ENCODE measurements at places on chromosomes 3 and 15. TPM values are rescaled to one million over a fixed set of nuclear protein-coding genes. Genes with fewer than 3 reads are reported as not detected.
A peak's percentile ranks its signal among the peaks of the same experiment; 100 is the strongest.

GRCh38 chr3:148707601-148708380 is 10.1 kb downstream of the AGTR1 start:
- no peaks in the 10 kb centered on the region for H3K36me3 ChIP-seq
- H3K27me3 ChIP-seq, result no peaks in the 10 kb centered on the region
- DNase-seq, result no peak
- no peak overlapping the region for H3K27ac ChIP-seq

GRCh38 chr3:196642434-196642833 is 2.9 kb downstream of the NRROS start:
- peaks cover 87% of the 10 kb centered on the region for H3K4me1 ChIP-seq
- no peak overlapping the region for H3K4me3 ChIP-seq
- H3K27ac ChIP-seq, result peak overlapping the region; percentile 47

- no peak for DNase-seq
- H3K4me3 ChIP-seq, result no peak overlapping the region
- H3K4me1 ChIP-seq, result peaks cover 100% of the 10 kb centered on the region
- H3K27ac ChIP-seq, result no peak overlapping the region
- no peaks in the 10 kb centered on the region for H3K27me3 ChIP-seq
Measured at GRCh38 chr3:30662836-30663235, 56.4 kb downstream of the TGFBR2 start.

DNA sequence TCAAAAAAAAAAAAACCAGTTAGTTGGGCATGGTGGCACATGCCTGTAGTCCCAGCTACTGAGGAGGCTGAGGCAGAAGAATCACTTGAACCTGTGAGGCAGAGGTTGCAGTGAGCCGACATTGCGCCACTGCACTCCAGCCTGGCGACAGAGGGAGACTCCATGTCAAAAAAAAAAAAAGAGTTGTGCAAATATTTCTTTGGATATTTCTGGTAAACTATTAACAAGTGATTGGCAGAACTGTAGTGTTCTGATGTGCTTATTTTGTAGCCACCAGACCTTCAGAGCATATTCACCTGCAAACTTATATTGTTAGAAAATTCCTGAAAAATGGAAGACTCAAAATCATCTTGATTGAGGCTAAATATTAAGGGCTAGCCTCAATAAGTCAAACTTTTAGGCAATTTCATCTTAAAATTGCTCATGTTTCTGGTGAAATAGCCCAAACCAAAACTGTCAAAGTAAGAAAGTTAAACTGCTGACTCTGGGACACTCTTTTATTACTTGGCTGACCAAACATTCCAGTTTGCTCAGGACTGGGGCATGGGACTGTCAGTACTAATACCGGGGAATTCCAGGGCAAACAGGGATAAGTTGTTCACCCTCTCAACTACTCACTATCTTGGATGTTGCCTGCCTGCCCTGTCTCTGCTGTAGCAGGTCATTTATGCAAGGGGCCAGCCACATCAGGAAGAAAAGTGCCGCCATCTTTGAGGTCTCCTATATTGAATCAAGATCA is 37.0 kb downstream of the ABHD2 start:
- DNase-seq, result no peak
- H3K4me3 ChIP-seq, result no peak overlapping the region
- H3K36me3 ChIP-seq, result peaks cover 22% of the 10 kb centered on the region
- no peaks in the 10 kb centered on the region for H3K27me3 ChIP-seq
- H3K27ac ChIP-seq, result no peak overlapping the region
- H3K4me1 ChIP-seq, result peaks cover 12% of the 10 kb centered on the region

DNA sequence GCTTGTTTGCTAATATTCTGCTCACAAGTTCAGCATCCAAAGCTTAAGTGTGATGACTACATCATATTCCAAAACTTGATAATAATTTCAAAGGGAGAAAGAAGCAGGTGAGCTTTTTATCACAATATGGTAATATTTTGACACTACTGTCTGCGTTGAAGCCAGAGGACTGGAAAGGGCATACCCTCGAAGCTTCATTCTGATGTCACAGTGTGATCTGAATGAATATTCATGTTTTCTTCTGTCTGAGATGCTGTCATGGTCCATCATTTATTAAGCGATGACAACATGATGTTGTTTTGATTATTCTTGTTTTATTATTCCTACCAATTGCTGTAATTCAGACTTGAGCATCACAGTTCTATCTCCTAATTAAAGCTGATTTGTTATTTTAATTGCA is 625.4 kb downstream of the ZPLD1 start:
- DNase-seq, result no peak
- no peak overlapping the region for H3K4me3 ChIP-seq
- no peaks in the 10 kb centered on the region for H3K4me1 ChIP-seq

- no peak overlapping the region for H3K4me3 ChIP-seq
- H3K36me3 ChIP-seq, result no peaks in the 10 kb centered on the region
- no peak overlapping the region for H3K27ac ChIP-seq
- no peak for DNase-seq
Measured at GRCh38 chr15:35874260-35874905, 328.4 kb upstream of the DPH6 start.

- peaks cover 4% of the 10 kb centered on the region for H3K27me3 ChIP-seq
- H3K4me3 ChIP-seq, result no peak overlapping the region
- no peak overlapping the region for H3K27ac ChIP-seq
- no peak for DNase-seq
- no peaks in the 10 kb centered on the region for H3K4me1 ChIP-seq
Measured at GRCh38 chr3:124767691-124768090, 37.4 kb downstream of the UMPS start.

- no peak for DNase-seq
- H3K36me3 ChIP-seq, result no peaks in the 10 kb centered on the region
- no peak overlapping the region for H3K27ac ChIP-seq
- H3K4me1 ChIP-seq, result no peaks in the 10 kb centered on the region
Measured at GRCh38 chr3:96106701-96107100, 707.7 kb upstream of the EPHA6 start.

- H3K36me3 ChIP-seq, result peaks cover 2% of the 10 kb centered on the region
- H3K4me1 ChIP-seq, result no peaks in the 10 kb centered on the region
- no peaks in the 10 kb centered on the region for H3K27me3 ChIP-seq
- peak overlapping the region; percentile 18 for H3K27ac ChIP-seq
Measured at GRCh38 chr15:82530606-82531379, 9.5 kb downstream of the RPS17 start.

The CDCP1 gene
- total RNA-seq, result 0.35 TPM

The CPNE9 gene
- 0.58 TPM for total RNA-seq

The GNAT1 gene
- total RNA-seq, result not detected
